ENCODE measurements at places on chromosomes 7 and 10.

- no peak for DNase-seq
Measured at GRCh38 chr7:51459809-51460208, 143.2 kb upstream of the COBL start.

DNA sequence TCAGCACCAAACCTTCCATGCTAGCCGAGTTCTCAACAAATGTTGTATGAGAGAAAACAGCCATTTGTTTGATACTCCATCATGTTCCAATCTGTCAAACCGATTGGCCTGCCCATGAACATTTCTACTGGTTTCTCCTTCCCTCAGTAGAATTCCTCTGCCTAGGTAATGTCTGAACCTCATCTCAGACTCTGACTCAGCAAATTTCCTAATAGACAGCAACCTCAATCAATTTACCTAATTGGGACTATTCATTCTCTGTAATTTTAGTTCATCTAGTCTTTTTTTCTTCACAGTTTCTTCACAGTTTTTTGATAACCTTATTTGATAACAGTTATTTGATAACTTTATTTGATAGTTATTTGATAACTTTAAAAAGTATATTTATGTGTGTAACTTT is 585.1 kb downstream of the DNAJB9 start:
- no peak for DNase-seq

GRCh38 chr10:22391600-22391999 is 46.3 kb downstream of the SPAG6 start:
- no peak for DNase-seq

DNA sequence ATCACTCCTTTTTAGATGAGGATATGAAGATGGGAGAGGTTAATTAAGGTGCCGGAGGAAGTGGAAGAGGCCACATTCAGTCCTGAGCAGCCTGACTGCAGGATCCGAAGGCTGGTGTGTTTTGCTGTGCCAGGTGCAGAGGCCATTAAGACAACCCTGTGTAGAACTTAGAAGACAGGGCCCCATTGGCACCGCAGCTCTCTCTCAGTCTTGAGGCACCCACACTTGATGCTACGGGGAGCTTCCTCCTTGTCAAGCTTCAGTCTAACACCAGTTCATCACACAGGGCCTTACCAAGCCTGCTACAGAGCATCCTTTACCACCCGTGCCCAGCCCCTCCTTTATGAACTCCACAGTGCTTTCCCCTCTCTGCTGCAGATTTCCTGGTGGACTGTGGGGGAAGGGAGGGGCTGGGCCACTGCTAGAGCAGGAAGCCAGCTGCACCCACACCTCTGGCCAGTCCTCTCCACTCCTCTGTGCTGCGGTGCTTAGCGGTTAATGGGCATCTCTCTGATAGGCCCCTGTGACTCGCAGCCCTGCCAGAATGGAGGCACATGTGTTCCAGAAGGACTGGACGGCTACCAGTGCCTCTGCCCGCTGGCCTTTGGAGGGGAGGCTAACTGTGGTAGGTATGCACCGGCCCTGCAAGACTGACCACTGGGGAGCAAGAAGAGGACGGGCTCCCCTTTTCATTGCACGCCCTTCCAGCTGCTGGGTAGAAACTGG is 45.5 kb downstream of the VWA2 start:
- no peak for DNase-seq

GRCh38 chr10:74705358-74705980 is 120.9 kb upstream of the KAT6B start:
- no peak for DNase-seq

GRCh38 chr10:36451391-36451970 is 673.9 kb upstream of the ANKRD30A start:
- no peak for DNase-seq

- no peak for DNase-seq
Measured at GRCh38 chr10:49024484-49024883, 84.8 kb upstream of the LRRC18 start.

DNA sequence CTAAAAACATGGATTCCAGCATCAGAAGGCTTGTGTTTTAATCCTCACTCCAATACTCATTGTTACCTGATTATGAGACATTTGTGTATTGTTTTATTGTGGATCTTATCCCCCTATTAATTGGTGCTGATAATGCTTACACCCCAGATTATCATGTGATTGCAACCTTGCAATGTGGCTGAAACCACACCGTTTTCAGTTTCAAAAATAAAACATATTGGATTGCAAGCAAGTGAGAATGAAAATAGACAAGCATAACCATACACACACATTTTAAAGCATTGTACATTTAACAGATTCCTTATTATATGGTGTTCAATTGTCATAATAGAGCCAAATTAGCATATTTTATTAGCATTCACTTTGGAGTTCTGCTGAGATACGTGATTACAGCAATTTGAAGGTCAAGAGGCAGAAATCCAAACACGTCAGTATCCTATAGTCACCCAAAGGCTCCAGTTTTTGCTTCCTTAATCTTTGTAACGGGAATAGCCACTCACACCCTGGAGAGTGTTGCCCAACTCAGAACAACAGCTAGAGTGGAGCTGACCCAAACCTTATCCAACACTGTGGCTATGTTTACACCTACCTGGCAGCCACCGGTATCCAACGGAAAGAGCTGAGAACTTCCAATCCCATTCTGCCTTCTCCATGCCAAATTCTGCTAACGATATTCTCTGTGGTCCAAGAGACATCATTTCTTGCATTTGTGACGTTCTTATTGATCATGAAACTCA is 317.1 kb upstream of the KLF6 start:
- DNase-seq, result no peak

DNA sequence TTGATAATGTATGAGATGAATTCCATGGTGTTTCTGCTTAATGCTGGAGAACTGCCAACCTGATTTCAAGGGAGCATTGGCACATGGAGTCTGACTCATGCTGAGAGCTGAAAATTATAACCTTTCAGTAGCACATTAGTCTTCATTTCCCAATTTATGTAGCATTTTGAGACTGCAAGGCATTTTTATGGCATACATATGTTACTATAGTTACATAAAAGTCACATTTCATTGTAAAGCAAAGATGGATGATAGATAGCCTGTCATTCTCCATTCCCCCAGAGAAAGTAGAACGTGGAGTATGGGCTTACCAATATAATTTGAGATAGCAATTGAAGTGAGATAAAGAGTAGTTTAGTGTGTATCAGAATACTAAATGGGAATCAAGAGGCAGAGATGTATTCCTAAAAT is 103.1 kb downstream of the SLC16A9 start:
- DNase-seq, result no peak

DNA sequence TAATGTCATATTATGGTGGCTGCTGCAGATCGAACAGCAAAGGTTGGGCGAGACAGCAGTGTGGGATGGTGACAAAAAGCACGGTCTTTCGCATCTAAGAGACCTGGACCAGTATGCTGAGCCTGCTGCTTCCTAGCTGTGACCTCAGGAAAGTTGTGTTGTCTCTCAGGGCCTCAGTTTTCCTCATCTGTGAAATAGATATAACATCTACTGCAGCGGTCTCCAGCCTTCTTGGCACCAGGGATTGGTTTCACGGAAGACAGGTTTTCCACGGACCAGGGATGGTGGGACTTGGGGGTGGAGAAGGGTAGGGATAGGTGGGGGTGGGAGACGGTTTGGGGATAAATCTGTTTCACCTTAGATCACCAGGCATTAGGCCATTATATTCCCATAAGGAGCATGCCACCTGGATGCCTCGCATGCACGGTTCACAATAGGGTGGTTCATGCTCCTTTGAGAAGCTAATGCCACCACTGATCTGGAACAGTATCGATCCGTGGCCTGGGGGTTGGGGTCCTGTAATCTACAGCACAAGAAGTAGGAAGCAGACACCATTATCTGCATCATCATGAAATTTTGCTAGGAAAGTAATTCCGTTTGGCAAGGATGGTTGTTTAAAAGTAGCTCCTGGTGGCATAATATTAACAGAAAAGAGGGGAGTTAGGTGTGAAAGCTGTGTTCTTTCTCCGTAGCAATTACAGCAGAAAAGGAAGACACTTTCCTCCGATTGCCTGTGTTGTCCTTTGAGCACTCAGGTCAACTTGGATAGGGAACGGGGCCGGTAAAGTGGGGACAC is 10.8 kb downstream of the KLF6 start:
- DNase-seq, result no peak

GRCh38 chr7:35259523-35259908 is 5.6 kb upstream of the TBX20 start:
- no peak for DNase-seq

GRCh38 chr7:100156331-100157068 is 2.0 kb downstream of the TRAPPC14 start:
- DNase-seq, result no peak

- no peak for DNase-seq
Measured at GRCh38 chr7:46071601-46072000, 150.5 kb upstream of the IGFBP3 start.

DNA sequence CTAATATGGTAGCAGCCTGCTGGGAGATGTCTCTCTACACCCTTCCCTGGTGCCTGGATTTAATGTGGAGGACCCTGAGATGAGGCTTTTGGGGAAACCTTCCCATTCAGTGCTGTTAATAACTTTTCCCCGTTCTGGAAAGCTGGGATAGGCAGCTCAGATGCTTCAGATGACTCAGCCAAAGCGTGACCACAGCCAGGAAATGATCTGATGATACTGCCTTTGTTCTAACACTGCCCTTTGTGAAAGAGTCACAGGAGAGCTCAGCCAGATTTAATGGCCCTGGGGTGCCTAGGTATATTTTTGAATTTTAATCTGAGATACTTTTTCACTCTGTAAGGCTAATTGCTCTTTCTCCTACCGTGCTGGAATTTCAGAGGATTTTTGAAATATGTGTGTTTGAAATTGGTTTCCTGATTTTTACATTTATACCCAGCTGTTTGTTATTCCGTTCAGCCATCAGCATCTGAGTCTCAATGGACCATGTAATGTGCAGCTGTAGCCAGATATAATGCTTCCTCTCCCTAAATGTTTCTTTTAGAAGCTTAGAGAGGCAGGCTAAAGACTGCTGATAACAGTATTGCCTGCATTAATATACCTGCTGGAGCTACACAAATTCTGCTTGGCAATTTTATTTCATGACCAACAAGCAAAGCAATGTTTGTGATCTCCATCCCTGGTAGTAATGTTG is 17.8 kb downstream of the CELF2 start:
- no peak for DNase-seq

GRCh38 chr7:78605119-78605518 is 806.5 kb downstream of the PHTF2 start:
- DNase-seq, result no peak

DNA sequence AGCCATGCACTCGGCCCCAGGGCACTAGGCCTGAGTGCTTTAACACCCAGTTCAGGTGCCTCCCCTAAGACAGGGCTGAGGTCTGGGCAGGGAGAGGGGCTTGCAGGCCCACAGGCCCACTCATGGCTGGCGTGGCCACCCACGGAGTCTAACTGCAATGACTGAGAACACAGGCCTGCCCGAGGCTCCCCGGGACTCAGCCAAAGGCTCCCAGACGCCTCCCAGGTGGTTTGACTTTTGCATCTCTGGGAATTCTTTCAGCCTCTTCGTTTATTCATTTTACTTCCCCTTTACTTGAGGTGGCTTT is 37.3 kb downstream of the PTPRN2 start:
- DNase-seq, result no peak

DNA sequence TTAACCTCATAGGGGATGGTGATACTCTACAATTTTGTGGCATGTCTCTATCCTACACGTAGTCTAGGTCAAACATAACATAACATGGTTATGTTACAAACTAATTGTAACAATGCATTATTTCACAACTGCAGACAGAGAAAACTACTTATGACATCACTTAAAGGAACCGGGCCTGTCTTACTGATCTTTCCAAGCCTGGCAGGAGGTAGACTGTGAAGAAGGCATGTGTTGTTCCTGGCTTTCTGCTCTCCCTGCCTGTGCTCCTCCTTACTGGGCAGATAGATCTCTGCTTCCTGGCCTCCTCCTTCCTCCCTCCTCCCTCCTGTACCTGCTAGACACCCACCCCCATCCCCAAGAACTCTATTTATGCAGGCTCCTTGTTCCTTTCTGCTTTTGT is 5.4 kb downstream of the CACNB2 start:
- DNase-seq, result no peak

DNA sequence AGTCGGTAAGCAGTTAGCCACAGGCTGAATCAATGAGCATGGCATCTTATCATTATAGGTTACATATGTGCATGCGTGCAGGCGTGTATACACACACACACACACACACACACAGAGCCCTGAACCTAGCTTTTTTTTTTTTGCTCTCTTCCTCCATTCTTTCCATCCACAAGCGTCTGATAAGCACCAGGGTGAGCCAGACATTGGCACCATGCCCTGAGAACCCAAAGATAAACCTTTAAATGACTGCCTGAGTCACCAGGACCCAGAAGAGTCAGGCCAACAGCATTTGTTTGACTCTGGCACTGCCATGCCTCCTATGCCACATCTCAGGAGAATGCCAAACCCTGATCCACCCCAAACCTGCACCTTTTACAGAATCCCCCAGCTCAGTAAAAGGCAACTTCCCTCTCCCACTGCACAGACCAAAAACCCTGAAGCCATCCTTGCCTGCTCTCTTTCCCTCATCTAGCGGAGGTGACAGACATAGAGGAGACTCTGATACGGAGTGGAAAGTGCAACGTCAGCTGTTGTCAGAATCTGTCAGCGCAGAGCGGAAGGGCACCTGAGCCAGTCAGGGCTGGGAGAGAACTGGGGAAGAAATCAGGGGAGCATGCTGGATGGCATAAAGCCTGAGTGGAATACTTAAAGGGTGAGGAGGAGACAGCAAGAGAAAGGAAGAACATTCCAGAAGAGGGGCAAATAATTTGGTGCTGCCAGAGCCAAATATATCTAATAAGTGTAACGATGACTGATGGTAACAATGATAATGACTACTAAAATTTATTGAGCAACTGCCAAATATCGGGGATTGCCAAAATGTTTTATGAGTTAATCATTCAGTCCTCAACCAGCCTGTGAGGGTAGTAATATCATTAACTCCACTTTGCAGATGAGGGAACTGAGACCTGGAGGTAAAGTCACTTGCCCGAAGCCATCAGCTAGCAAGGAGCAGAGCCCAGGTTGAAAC is 3.2 kb downstream of the PARP12 start:
- DNase-seq, result peak; percentile 25

- no peak for DNase-seq
Measured at GRCh38 chr10:71132321-71132810, 80.0 kb upstream of the UNC5B start.

DNA sequence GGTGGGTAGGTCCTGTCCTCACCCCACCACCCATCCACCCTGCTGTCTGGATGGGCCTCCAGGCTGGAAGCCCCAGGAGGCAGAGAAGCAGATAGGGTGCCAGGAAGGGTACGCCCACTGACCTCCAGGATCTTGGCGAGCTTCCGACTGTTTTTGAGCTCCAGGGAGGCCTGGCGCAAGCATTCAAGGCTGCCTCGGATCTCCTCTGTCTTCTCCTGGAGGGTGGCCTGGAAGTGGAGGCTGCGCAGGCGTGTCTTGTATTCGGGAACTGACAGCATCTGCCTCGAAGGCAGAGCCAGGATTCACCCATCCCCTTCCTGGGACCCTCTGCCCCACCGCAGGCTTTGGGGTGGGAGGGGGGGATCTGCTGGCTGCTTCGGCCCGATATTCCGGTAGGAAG is 48.4 kb downstream of the GRID2IP start:
- DNase-seq, result no peak

GRCh38 chr7:137755846-137756651 is 90.7 kb downstream of the DGKI start:
- no peak for DNase-seq

Data from activated T-cell treated with anti-CD3 and anti-CD28 coated beads for 48 hours (primary cell).